ENCODE measurements at places on chromosomes 13 and 19.

GRCh38 chr13:89890806-89891205 lies 1456.7 kb upstream of the MIR17HG start:
- DNase-seq: no peak

DNA sequence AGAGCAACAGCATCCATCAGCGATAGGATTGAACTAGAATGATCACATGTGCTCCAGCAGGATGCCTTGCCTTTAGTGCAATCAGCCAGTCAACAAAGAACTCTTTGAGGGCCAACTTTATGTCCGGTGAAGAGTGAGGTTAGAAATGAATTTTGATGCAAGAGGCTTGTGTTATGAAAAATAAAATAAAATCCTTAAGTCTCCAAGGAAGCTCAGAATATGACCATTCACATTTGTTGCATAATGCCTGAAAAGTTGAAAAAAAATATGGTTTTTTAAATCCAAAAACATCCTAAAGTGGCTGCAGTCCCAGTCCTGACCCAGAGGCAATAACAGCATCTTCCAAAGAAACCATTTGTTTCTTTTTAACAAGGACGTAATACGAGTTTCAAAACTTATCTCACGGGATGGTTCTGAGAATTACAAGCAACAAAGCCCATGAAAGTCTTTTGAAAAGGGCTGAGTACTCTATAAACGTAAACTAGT lies 61.3 kb downstream of the DCLK1 start:
- DNase-seq: no peak

GRCh38 chr13:87674247-87674738 lies 3.1 kb downstream of the SLITRK5 start:
- DNase-seq: no peak

DNA sequence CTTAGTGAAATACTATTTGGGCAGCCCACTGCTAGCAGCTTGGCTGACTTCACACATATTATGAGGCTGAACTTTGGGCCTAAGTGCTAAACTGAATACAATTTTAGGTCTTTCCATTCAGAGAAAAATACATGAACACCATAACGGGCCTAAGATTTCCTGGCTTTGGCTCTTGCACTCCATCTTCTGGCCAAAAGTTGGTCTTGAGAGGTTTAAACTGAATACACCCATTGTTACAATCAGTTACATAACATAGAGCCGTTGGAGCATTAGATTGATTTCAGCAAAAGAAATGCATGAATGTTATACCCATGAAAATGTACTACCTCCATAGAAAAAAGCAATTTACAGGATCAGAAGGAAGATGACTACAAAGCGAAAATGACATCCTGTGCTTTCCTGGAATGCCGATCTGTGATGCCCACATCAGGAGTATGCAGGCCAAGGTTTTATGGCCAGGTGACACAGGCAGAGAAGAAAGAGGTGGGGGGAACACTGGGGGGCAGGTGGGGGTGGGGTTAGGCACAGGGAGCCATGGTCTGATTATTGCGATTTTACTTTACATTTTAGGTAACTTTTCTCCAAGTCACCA lies 11.1 kb upstream of the SHISA2 start:
- peak; percentile 12 for DNase-seq

DNA sequence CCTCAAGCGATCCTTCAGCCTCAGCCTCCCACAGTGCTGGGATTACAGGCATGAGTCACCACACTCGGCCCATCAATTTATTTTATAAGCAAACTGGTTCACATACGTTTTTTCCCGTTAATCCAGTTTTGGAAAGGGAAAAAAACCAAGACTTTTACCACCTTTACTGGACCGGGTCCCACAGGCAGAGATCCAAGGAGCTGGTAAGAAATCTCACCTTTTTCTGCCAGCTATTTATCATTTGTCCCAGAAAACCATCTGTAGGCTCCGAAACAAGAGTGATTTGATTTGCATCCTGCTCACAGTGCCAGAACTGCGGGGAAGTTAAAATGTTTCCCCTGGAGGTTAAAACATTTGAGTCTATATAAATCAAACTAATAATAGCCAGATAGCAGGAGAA lies 6.3 kb upstream of the FUT2 start:
- DNase-seq: no peak

DNA sequence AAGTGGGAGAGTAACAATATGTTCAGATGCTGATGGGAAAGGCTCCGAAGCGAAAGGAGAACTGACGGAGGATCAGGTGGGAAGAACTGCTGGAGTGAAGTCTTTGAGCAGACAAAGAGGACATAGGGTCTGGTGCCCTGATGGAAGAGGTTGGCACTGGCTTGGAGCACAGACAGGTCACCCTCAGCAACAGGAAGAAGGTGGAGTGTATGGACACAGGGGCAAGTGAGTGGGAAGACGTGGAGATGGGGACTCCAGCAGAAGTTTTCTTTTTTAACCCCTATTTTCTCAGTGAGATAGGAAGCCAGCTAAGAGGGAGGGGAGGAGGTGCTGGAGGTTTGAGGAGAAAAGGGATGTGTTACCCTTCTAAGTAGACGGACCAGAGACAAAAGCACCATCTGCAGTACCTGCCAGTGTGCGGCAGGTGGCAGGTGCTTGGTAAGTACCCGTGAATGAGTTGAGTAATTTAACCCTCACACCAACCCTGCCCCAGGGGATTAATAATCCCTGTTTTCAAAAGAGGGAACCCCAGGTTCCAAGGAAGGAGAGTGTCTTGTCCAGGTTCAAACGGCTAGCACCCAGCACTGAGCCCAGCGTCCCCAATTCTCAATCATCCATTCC lies 11.2 kb downstream of the HAS1 start:
- no peak for DNase-seq

DNA sequence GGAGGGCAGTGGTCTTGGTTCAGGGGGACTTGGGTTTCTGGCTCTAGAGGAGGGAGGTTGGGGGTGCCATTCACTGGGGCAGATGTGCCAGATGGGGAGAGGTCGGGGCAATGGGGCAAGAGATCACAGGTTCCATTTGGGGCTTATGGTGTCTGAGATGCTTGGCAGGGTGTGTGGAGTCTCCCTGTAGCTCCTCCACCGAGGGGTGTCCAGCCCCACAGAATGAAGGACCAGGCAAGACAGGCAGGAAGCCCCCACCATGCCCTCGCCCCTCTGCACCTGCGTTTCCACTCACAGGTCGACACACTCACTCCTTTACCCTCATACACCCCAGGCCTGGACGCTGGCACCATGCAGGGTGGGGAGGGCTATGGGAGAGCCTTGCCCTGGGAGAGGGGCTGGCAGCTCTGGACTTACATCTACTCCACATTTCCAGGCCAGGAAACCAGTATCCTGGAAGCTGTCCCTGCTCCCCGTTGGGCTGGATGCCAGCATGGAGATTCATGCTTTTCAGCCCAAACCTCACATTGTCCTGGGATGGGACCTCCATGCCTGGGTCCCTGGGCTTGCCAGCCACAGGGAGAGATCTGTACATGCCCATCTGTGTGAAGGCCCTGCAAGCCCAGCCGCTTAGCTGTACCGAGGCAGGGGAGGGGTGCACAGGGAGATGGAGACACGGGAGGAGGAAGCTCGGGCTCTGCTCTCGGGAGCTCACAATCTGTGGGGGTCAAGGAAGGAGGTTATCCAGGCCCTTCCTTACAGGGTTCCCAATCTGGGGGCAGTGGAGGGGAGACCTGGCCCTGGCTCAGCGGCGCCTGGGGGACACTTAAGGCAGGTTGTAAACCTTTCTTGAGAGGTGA lies 77.1 kb downstream of the CHST8 start:
- no peak for DNase-seq

- DNase-seq: no peak
Measured at GRCh38 chr13:43978688-43979087, 99.0 kb downstream of the LACC1 start.

DNA sequence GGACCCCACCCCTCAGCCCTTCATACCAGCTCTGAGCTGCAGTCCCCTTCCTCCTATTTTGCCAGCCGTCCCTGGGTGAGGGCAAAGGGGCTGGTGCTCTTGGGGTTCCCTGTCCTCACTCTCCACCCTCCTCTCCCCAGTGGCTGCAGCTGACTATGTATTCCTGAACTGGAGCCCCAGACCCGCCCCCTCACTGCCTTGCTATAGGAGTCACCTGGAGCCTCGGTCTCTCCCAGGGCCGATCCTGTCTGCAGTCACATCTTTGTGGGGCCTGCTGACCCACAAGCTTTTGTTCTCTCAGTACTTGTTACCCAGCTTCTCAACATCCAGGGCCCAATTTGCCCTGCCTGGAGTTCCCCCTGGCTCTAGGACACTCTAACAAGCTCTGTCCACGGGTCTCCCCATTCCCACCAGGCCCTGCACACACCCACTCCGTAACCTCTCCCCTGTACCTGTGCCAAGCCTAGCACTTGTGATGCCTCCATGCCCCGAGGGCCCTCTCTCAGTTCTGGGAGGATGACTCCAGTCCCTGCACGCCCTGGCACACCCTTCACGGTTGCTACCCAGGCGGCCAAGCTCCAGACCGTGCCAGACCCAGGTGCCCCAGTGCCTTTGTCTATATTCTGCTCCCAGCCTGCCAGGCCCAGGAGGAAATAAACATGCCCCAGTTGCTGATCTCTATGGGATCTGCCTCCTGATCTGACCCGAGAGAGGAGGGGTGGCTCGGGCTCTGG lies 2.4 kb downstream of the COX7A1 start:
- DNase-seq: no peak

All from nucleus accumbens (tissue), 56 donors.